ENCODE measurements at places on chromosomes 2 and 18.

DNA sequence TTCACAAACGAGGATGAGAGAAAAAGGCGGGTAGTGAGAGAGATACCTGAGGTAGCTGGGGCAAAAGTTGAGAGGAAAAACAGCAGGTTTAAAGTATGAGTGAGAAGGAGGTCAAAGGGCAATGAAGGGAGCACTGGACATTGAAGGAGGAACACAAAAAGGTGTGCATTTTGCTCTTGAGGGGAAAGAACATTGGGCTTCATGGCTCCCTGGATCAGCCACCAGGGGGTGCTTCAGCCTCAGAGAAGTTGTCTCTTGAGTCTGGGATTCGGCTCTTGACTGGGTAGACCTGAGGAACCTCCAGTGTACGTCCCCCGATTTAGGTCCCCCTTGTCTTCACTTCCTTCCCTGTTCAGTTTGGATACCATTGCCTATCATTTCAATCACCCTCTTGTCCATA lies 128.5 kb downstream of the RAPGEF4 start:
- DNase-seq, result no peak

GRCh38 chr2:170310876-170311502 lies 133.0 kb downstream of the MYO3B start:
- DNase-seq, result no peak

GRCh38 chr18:58213440-58213839 lies 169.4 kb downstream of the NEDD4L start:
- no peak for DNase-seq

DNA sequence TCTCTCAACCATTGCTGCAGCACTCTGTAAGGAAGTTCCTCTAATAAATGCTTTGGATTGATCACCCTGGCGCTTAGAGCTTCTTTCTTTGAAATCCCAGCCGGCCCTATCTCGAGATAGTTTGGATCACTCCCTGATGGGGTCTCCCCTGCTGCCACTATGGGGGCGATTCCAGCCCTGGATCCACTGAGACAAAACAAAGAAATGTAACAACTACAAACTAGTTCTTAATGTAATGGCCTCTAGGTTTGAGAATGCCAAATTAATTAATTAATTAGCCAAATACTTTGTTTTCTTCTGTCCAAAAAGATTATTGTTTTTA lies 15.2 kb downstream of the SRSF7 start:
- no peak for DNase-seq

GRCh38 chr2:111227716-111228141 lies 107.0 kb downstream of the BCL2L11 start:
- DNase-seq, result no peak

DNA sequence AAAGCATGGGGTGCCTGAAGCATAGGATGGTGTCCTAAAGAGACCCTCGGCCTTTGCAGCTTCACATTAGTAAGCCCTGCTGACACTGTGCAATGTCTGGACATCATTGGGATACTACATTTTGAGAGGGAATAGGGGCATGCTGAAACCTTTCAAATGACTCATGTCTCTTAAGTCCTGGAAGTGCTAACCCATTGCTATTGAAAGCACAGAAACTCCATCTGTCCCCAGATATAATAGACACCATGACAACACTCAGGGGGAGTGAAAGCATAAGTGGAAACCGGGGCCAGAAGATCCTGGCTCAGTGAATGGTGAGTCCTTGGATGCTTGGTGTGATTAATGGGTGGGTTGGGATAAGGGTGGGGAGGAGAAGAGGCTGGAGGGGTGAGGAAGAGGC lies 595.5 kb upstream of the ID2 start:
- no peak for DNase-seq

DNA sequence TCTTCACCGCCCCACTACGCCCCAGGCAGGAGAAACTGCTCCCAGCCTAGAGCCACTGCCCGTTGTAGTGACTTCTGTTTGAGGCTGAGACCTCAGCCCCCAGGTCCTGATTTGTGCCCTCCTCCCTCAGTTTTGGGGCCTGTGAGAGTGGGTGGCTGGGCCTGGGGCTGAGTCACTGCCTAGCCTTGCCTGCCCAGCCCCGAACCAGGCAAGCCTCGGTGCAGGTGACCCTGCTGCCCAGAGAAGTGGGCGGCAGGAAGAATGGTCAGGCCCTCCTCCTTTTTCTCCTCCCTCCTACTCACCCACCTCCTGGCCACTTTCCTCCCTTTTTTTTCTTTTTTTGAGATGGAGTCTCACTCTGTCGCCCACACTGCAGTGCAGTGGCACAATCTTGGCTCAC lies 66.6 kb downstream of the ZFP36L2 start:
- DNase-seq, result no peak

- no peak for DNase-seq
Measured at GRCh38 chr2:132915812-132916549, 246.0 kb upstream of the LYPD1 start.

DNA sequence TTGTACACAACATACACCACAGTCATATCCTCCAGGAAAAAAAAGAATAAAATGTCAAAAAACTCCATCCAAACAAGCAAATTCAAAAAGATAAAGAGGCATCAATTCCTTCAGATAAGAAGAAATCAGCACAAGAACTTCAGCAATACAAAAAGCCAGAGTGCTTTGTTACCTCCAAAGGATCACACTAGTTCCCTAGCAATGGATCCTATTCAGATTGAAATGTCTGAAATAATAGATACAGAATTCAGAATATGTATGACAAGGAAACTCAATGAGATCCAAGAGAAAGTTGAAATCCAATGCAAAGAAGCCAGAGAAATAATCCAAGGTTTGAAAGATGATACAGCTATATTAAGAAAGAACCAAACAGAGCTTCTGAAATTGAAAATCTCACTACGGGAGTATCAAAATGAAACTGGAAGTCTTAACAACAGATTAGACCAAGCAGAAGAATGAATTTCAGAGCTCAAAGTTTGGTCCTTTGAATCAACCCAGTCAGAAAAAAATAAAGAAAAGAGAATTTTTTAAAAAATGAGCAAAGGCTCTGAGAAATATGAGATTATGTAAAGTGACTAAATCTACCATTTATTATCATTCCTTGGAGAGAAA lies 80.6 kb downstream of the TRABD2A start:
- no peak for DNase-seq

DNA sequence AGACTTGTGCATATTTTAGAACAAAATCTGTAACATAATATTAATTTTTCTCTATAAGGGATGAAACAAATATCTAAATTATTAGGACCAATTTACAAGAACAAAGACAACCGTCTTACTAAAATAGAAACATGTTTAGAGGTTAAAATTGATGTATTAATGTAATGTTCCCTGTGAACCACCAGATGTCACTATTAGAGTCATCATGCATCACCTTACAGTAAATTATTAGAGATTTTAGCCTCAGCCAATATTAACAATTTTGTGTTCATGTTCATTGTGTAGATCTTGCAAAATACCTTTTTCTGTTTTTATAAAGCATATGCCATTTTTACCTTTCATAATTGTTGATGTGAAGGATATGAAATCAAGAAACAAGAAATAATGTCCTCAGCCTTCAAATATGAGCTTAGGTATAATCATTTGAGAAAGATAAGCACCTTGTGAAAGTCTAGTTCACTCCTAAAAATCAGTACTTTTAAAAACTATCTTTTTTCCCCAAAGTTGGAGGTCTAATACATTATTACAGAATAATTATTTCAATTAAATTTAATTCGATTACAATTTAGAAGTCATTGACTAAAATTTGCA lies 344.3 kb upstream of the KCNH7 start:
- DNase-seq, result no peak
